ENCODE measurements at places on chromosomes 5 and 9. TPM values are rescaled to one million over a fixed set of nuclear protein-coding genes. Genes with fewer than 3 reads are reported as not detected.

Gene KIF4B
- total RNA-seq = not detected

DNA sequence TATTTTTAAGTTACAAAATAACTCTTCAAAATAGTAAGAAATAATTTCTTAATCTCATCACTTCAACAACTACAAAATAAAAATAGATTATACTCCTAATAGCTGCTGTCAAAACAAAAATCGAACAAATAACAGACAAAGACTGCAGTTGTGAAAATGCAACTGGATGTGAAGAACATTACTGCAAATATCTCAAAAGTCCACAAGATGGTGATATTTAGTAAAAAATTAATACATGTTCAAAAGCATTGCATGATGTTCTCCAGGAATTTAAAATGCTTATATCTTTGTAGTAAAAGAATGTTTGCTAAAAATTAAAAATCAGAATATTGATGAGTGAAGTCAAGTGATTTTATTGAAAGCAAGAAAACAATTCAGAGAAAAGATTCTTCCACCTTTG lies 66.2 kb downstream of the MPDZ start:
- DNase-seq = no peak
- H3K4me1 ChIP-seq = no peaks in the 10 kb centered on the region
- H3K36me3 ChIP-seq = peaks cover 13% of the 10 kb centered on the region
- no peak overlapping the region for H3K27ac ChIP-seq

GRCh38 chr5:98940581-98940980 lies 11.8 kb upstream of the CHD1 start:
- no peaks in the 10 kb centered on the region for H3K4me1 ChIP-seq
- peak overlapping the region; percentile 21 for H3K27ac ChIP-seq
- DNase-seq = peak; percentile 89
- H3K4me3 ChIP-seq = no peak overlapping the region
- no peaks in the 10 kb centered on the region for H3K27me3 ChIP-seq
- H3K36me3 ChIP-seq = no peaks in the 10 kb centered on the region

DNA sequence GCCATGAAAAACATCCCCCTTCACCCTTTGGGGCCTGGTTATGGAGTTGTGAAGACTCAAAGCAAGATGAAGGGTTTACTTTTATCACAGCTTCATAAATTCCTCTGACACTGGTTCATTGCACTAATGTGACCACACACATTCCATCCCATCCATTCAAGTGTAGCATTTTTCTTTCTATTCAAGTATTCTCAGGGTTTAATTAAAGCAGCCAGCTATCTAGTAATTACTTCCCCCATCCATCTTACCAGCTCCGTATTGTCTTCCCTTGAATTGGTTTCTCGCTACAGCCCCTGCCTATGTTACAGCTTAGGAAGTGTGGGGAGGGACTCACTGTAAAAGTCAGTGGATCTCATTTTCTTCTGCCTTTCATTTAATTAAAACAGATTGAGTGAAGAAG lies 387.0 kb upstream of the RFX3 start:
- H3K4me3 ChIP-seq = no peak overlapping the region
- no peak for DNase-seq
- no peak overlapping the region for H3K27ac ChIP-seq
- no peaks in the 10 kb centered on the region for H3K36me3 ChIP-seq
- H3K4me1 ChIP-seq = no peaks in the 10 kb centered on the region

Gene SAP30L
- total RNA-seq = 28.5 TPM

- no peaks in the 10 kb centered on the region for H3K4me1 ChIP-seq
- no peak overlapping the region for H3K27ac ChIP-seq
- H3K27me3 ChIP-seq = no peaks in the 10 kb centered on the region
- no peak overlapping the region for H3K4me3 ChIP-seq
These were observed 91.5 kb upstream of the NFIL3 start for GRCh38 chr9:91515074-91515687.

- DNase-seq = peak; percentile 81
- no peak overlapping the region for H3K4me3 ChIP-seq
- peaks cover 15% of the 10 kb centered on the region for H3K4me1 ChIP-seq
- H3K27ac ChIP-seq = peak overlapping the region; percentile 60
These were observed 20.9 kb downstream of the DUSP1 start for GRCh38 chr5:172749881-172750633.

DNA sequence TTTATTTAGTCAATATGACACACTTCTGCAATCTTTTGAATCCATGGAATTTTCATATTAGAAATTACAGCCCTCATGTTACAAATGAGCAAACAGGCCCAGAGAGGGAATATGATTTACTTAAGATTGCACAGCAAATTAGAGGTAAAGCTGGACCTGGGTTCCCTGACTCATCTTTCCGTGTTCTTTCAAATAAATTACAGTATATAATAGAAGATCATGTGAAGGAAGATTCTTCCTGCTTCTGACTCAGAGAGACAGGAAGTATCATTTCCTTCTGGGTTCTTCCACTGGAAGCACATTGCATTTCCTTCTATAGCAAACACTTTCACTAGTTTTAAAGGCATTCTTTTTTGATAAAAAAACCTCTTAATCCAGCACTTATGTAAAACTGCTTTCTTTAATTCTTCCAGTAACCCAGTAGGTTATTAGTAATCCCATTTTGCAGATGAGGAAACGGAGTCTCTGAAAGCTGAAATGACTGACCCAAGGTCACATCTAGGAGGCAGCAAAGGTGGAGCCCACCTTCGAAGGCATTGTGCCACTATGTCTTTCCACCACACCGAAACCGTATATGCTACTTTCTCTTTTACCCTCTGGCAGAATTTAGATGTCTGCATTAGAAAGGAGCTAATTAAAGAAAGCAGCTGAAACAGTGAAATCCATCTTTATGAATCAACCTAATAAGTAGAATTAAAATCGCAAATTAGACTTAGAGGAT lies 566.7 kb upstream of the KLF4 start:
- no peaks in the 10 kb centered on the region for H3K36me3 ChIP-seq
- no peaks in the 10 kb centered on the region for H3K27me3 ChIP-seq

Gene DMXL1
- total RNA-seq = 125 TPM

GRCh38 chr5:149118463-149118862 lies 22.8 kb upstream of the ABLIM3 start:
- H3K4me3 ChIP-seq = no peak overlapping the region
- H3K27me3 ChIP-seq = no peaks in the 10 kb centered on the region
- H3K27ac ChIP-seq = no peak overlapping the region
- H3K4me1 ChIP-seq = no peaks in the 10 kb centered on the region
- DNase-seq = no peak
- H3K36me3 ChIP-seq = no peaks in the 10 kb centered on the region

- no peaks in the 10 kb centered on the region for H3K4me1 ChIP-seq
- no peaks in the 10 kb centered on the region for H3K36me3 ChIP-seq
These were observed 125.6 kb downstream of the NTRK2 start for GRCh38 chr9:84794981-84795637.

Gene CCDC183
- total RNA-seq = 1.6 TPM

GRCh38 chr9:126704892-126705766 lies 91.4 kb downstream of the LMX1B start:
- DNase-seq = peak; percentile 71
- H3K4me3 ChIP-seq = no peak overlapping the region
- peaks cover 43% of the 10 kb centered on the region for H3K27me3 ChIP-seq
- H3K36me3 ChIP-seq = no peaks in the 10 kb centered on the region

Gene PHF24
- total RNA-seq = 1.0 TPM

DNA sequence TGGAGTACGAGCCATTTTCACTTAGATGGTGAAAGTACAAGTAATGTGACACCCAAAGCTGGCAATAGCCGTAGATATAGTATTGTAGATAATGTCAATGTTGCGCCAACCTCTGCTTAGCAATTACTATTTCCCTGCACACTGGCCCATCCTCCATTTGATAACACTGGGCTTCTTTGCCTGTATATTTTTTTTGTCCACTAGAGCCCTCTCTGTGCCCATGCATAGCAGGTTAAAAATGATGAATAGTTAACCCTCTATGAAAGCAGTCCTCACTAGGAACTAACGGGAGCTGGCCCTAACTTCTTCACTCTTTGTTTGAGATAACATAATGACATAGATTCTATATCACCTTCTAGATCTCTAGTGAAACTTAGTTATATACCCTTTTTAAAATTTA lies 416.8 kb downstream of the TUSC1 start:
- no peak for DNase-seq
- no peaks in the 10 kb centered on the region for H3K27me3 ChIP-seq
- H3K27ac ChIP-seq = no peak overlapping the region
- no peak overlapping the region for H3K4me3 ChIP-seq

Gene SIGMAR1
- total RNA-seq = 64.1 TPM

Gene OLFML2A
- total RNA-seq = 12.5 TPM

- DNase-seq = no peak
- H3K36me3 ChIP-seq = no peaks in the 10 kb centered on the region
- no peaks in the 10 kb centered on the region for H3K27me3 ChIP-seq
- no peak overlapping the region for H3K4me3 ChIP-seq
- H3K4me1 ChIP-seq = no peaks in the 10 kb centered on the region
These were observed 304.8 kb upstream of the EFNA5 start for GRCh38 chr5:107975568-107975967.
